ENCODE measurements at places on chromosomes 5 and 9.

GRCh38 chr9:13770956-13771355 lies 491.5 kb upstream of the MPDZ start:
- no peak for DNase-seq

- DNase-seq = no peak
Measured at GRCh38 chr9:127014910-127015540, 100.4 kb downstream of the RALGPS1 start.

- DNase-seq = no peak
Measured at GRCh38 chr5:160229190-160229742, at the start of gene FABP6. Gene FABP6 (plus strand): TSS chr5:160229506. CDS start chr5:160229558, 52 bp downstream.

- DNase-seq = no peak
Measured at GRCh38 chr5:116681334-116682013, 106.9 kb upstream of the SEMA6A start.

DNA sequence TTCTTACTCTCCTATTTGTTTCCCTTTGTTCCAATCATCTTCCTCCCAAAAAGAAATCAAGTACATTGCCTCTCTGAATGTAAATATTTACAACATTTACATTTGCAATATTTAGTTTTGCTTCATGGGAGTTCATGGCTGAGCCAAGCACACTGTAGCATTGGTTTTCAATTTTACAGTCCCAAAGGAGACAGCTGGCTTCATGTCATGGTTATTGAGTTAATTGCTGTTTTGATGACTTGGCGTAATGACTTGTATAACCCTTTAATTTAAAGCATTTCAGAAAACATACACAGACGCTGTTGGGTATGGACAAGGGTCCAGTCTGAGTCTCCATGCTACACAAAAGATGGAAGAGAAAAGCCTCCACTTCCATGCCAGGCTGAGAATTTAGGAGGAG lies 25.6 kb upstream of the VLDLR start:
- DNase-seq = no peak

DNA sequence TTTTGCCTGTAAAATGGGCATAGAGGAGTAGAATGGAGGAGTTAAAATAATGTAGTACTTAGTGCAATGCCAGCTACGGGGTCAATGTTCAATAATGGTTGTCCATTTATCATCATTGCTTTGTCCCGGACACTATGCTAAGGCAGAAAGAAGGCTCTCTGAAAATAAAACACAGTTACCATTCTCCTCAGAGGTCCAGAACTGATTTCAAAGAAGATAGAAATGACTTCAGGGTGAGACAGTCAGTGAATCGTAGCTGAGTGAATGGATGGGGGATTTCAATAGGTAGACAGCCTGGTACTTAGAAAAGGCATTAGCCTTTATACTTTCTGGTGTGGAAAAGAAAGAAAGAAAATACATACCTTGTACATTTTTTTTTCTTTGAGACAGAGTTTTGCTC lies 1.2 kb upstream of the AK3 start:
- no peak for DNase-seq
